Dermis blood vessel endothelial cell (primary cell): ENCODE measurements at places on chromosomes 4 and X.

GRCh38 chr4:101651778-101652177, 138.8 kb upstream of the BANK1 start:
- DNase-seq: no peak

DNA sequence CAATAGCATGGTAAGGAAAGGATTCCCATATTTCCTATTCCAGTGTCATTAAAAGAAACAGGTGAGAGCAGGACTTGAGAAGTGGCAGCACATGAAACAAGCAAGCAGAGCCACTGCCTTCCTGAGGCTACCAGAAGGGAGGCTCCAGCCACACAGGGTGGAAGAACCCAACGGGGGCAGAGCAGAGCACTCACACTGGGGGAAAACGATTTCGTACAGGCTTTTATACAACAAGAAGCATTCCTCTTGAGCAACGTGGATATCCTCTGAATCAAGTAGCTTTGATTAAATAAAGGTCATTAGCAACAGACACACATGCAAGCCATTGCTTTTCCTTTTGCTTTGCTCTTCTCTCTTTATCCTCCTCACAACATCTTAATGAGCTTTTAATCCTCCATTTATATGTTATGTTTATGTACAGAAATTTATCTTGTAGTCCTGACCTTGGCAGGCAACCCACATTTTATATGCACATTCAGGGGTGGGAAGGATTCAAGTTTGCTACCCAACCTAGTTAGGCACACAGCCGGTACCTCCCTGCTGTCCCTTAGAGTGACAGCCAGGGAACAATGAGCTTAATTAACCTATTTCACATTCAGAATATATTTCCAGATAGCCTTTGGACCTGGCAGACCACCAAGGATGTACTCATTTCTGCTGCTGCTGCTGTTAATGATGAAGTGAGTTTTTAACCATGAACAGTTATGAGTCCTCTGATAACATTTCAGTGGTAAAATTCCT, 202.1 kb downstream of the ARHGAP24 start:
- peak; percentile 58 for DNase-seq

DNA sequence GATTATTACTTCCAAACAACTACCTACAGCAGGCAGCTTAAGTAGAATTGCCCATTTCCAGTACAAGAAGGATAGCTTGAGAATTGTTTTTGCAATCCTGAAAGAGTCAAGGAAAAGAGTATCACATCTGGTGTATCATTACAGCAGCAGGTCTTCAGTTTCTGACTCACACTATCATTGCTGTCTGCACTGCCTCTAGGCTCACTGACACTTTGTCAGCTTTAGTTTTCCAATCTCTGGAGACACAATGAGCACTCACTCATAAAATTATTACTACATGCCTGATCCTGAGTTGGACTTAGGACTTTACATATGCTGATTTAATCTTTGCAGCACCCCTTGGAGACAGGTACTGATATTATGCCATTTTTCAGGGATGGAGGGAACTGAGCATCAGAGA, 244.6 kb upstream of the BOD1L1 start:
- no peak for DNase-seq

GRCh38 chrX:148385471-148385870, 114.9 kb upstream of the AFF2 start:
- DNase-seq: no peak

GRCh38 chr4:157459785-157460184, 239.3 kb downstream of the GRIA2 start:
- no peak for DNase-seq

- no peak for DNase-seq
Observed at GRCh38 chr4:182562350-182562749, 319.1 kb downstream of the TENM3 start.

GRCh38 chr4:89067417-89067816, 10.4 kb upstream of the FAM13A start:
- DNase-seq: no peak

DNA sequence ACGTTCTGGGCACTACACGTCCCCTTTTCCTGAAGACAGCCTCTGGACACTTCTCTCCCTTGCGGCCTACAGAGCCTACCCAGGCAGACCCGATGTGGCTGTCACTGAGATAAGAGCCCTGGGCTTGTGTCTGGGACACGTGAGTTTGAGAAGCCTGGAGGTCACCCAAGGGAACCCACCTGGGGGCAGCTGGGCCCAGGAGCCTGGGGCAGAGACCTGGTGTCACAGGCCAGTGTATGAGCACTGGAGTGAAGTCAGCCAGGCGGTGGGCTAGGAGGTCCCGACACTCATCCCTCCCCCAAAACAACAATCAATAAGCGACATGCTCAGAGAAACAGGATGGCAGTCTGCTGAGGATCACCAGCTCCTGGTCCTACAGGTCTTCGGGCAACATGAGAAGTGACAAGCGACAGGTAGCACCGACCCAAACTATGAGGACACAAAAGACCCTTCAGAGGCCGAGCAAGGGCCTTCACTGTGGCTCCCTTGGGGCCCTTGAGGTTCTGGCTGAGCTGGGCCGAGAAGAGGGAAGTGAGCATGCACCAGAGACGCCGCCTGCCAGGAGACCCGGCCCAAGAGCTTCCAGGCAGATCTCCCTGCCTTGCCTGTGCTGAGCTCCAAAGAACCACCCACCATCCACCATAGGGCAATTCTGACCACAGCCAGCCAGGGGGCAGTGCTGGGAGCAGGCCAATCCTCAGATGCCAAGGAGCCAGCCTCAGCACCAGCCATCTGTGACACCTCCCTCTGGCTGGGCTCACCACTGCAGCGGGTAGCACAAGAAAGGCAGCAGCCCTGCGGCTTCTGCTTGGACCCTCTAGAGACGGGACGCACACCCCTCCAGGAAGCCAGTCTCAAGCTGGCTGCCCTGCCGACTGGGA, 11.0 kb upstream of the DUSP9 start:
- DNase-seq: peak; percentile 59

GRCh38 chr4:99633772-99634171, 23.9 kb downstream of the C4orf54 start:
- no peak for DNase-seq

DNA sequence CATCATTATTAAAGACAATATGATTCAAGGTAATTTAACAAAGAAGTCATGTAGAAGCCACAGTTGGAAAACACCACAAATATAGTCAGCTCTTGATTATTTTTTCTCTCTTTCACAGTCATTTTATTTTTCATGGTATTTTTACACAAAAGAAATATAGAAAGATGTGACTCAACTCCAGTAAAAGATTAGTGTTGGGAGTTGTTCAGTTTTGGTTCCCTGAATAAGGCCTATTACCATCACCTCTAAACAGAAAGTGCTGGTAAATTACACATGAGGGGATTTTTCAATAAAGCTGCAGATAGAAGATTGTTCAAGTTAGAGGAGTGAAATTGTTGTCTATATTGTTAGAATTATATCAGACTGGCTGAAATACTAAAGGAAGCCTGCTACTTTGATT, 107.0 kb downstream of the DDIT4L start:
- no peak for DNase-seq

GRCh38 chr4:16417198-16417597, 190.9 kb upstream of the TAPT1 start:
- peak; percentile 89 for DNase-seq

GRCh38 chr4:105059337-105059736, 87.3 kb upstream of the TET2 start:
- DNase-seq: no peak

DNA sequence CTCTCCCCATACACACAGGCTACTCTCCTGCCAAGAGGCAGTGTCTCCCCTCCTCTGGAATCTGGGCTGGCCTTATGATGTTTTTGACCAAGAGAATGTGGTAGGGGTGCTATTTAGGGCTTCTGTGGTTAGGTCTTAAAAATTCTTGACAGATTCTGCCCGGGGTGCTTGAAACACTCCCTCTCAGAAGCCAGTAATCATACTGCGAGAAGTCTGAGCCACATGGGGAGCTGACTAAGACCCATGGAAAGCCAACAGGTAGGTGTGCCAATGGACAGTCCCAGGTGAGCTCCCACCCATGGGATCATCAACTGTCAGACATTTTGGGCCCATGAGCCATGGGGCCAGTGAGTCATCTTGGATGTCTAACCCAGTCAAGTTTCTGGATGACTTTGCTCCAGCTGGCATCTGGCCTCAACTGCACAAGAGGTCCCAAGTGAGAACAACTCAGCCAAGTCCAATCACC, 315.7 kb downstream of the FBXW7 start:
- DNase-seq: no peak

DNA sequence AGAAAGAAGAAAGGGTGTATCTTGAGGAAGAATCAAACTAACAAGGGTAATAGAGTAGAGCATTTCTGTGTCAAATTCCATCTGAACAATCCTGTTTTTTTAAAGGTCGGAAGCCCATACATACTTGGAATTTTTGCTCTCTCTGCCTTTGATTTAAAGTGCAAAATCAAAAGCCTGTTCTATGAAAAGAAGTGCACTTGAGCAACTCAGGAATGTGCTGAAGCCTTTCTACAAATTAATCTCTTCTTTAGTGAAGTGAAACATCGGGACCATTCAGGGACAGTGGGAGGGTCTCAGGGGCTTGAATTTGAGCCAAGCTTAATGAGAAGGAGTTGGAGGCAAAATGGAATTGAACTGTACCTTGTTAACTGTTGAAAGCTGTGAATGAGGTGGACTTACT, 1008.5 kb upstream of the LCORL start:
- DNase-seq: no peak

DNA sequence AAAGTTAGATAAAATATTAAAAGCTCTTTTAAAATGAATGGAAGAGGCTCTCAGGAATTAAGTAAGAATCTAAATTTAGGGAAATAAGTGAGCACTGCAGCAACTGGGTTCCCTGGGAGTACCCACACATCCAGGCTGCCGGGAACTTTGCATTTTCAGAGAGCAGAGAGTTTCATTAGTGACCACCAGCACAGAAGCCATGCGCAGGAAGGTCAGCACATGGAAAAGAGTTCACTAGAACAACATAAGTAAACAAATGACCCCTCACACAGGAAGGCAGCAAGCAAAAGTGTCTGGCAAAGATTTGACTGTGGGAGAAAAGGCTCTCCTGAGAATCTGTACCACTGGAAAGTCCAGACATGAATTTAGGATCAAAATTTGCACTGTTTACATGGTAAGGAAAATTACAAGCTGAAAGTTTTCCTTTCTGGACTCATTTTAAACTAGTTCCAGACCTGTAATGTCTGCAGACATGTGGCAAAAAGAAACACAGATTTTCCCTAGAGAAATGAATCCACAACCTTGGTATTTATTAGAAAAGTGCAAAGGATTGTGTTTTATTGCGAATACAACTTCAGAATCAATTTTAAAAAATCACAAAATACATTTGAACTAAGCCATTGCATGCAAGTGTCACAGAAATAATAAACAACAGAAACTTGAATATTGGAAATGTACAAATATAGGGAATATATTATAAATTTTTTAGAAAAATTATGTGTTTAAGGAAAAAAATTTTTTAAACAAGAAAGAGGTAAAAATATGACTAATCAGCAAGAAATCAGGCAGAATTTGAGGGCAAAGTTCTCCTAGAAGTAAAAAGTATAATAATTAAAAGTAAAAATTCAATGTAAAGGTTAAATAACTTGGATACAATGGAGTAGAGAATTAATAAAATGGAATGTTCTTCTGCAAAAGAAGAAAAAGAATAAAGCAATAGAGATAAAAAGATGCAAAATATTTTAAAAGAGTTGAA, 18.4 kb upstream of the MYOZ2 start:
- peak; percentile 46 for DNase-seq

GRCh38 chr4:94831607-94832006, 73.9 kb downstream of the BMPR1B start:
- no peak for DNase-seq
